Placental pericyte (primary cell): ENCODE measurements at places on chromosomes 4 and X. TPM values are rescaled to one million over a fixed set of nuclear protein-coding genes. Genes with fewer than 3 reads are reported as not detected.

Gene GABRG1
- total RNA-seq = not detected in 2 replicates

Gene LRRC66
- 0.22 and 0.43 TPM in 2 replicates for total RNA-seq

Gene UGT2B10
- not detected in 2 replicates for total RNA-seq

Gene PABPC5
- 0.29 TPM in 1 of 2 replicates, not detected in the other for total RNA-seq

Gene BEX1
- total RNA-seq = 9.0 TPM in 1 of 2 replicates, not detected in the other

Gene RXFP1
- 0.29 TPM in 1 of 2 replicates, not detected in the other for total RNA-seq

Gene CACNA1F
- not detected in 2 replicates for total RNA-seq

Gene DDIT4L
- total RNA-seq = 5.6 and 12.5 TPM in 2 replicates

Gene NR3C2
- 2.6 and 3.3 TPM in 2 replicates for total RNA-seq

Gene CPZ
- 1.6 and 50.3 TPM in 2 replicates for total RNA-seq

Gene SSX4
- total RNA-seq = not detected in 2 replicates

Gene CXCL6
- 10.6 and 46.2 TPM in 2 replicates for total RNA-seq

Gene MAGEB17
- not detected in 2 replicates for total RNA-seq

Gene TNMD
- total RNA-seq = not detected in 2 replicates
